Globus pallidus (tissue), 1 donor: ENCODE measurements at places on chromosomes 6 and 20.

- DNase-seq: no peak
Measured at GRCh38 chr6:156562636-156563035, 214.5 kb upstream of the ARID1B start.

DNA sequence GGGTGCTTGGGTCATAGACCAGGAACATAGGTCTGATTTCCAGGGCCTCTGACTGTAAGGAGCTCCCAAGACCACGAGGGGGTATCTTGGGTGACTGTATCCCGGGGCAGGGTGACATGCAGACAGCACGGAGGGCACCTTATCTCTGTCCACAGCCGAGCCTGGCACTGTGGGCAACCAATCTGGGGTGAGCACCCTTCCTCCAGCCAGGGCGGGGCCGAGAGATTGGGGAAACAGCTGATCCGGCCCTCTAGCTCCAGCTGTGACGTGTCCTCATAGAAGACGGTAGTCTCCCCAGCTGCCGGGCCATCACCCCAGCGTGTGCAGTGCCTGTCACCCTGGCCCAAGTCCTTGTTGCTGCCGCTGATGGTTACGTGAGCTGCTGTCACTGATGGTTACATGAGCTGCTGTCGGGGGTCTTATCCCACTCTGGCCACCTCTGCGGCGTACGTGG lies 139.6 kb upstream of the RNF24 start:
- no peak for DNase-seq

- DNase-seq: no peak
Measured at GRCh38 chr6:82086944-82087343, 160.6 kb downstream of the IBTK start.

DNA sequence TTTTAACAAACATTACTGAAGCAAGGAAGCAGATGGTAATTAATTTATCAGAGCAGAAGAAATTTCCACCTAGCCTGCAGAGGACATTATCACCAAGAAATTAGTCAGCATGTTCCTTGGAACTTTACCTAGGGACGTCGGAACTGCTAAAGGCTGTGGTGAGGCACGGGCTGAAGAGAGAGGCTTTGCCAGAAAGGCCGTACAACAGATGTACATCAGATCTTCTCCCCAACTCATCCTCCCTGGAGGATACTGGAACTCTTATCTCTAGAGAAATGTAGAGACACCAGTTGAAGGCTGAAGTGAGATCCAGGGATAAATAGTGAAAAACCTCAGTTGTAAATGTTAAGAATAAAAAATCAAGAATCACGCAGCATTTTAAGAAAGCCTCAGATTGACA lies 257.1 kb downstream of the SAMD5 start:
- no peak for DNase-seq

GRCh38 chr6:137415127-137415833 lies 78.9 kb downstream of the OLIG3 start:
- DNase-seq: peak; percentile 85

DNA sequence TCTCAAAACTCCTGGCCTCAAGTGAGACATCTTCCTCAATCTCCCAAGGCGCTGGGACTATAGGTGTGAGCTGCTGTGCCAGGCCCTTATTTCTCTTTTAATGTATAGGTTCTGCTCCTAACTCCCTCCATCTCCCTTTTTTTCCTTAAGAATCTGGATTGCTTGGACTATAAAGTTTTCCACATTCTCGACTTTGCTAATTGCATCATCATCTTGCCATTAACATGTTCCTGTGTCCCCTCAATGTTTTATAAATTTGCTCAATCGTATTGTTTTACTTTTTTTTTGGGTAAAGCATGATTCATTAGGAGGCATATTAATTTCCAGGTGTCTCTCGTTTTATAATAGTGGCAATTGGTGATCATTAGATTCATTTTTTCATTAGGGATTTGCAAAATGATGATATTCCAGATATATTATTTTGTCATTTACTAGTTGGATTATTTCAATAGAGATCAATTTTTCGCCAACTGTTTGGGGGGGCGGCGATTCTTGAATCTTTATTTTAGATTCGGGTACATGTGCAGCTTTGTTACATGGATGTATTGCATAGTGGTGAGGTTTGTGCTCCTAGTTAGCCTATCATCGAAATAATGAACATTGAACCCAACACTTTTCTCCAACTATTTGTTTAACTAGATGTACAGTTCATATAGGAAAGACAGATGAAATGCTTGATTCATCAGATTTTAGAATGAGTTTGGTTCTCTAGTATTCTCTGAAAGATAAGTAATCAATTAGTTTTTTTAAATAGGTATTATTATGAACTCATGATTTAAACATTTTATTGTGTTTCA lies 68.7 kb downstream of the CBFA2T2 start:
- no peak for DNase-seq

DNA sequence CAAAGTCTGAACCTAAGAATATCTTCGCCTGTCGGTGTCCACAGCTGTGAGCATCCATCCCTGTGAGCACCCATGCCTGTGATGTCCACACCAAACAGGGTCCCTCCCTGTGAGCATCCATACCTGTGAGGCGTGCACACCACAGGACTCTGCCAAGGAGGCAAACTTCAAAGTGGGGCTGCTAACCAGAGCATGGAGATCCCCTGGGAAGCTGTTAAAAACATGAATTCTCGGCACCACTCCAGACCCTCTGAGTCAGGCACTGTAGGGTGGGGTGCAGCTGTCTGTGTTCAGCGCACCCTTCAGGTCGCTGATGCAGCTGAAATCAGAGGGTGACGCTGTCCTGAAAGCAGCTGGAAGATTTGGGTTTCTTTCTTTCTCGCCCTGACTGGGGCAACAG lies 85.4 kb upstream of the NXT1 start:
- DNase-seq: no peak

GRCh38 chr6:78841111-78841510 lies 26.2 kb upstream of the IRAK1BP1 start:
- no peak for DNase-seq

- DNase-seq: no peak
Measured at GRCh38 chr6:147207837-147208754, 3.9 kb downstream of the STXBP5 start.

DNA sequence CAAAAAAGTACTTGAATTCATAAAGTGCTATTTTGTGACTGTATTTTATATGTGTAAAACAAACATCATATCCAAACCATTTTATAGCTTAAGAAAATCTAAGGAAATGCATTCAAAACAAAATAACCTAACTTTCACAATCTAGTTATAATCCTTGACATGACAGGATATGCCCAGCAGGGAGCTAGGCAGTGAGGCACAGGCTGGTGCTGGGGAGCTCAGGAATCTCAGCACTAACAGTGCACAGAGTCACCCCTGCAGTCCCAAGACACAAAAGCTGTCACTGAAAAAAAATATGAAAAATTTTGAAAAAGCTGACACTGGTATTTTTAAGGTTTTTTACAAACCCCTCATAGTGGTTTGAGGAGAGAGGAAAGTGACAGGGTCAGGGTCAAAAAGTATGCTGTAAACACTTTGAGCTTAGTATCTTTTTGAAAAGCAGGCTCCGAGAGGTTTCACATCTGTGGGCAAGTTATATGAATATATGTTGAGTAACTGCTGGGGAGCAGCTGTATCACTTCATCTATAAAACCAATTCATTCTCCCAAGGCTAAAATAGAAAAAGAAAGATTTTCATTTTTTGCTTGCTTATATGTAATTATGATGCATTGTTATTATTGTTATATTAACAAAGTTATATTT lies 24.1 kb downstream of the LGSN start:
- DNase-seq: no peak

GRCh38 chr6:79922018-79922417 lies 25.3 kb downstream of the ELOVL4 start:
- no peak for DNase-seq

- DNase-seq: no peak
Measured at GRCh38 chr6:25156123-25156522, 123.1 kb upstream of the CARMIL1 start.

GRCh38 chr20:46210672-46211330 lies 92.7 kb downstream of the CD40 start:
- no peak for DNase-seq

GRCh38 chr6:161417717-161418462 lies 144.0 kb upstream of the AGPAT4 start:
- DNase-seq: no peak

DNA sequence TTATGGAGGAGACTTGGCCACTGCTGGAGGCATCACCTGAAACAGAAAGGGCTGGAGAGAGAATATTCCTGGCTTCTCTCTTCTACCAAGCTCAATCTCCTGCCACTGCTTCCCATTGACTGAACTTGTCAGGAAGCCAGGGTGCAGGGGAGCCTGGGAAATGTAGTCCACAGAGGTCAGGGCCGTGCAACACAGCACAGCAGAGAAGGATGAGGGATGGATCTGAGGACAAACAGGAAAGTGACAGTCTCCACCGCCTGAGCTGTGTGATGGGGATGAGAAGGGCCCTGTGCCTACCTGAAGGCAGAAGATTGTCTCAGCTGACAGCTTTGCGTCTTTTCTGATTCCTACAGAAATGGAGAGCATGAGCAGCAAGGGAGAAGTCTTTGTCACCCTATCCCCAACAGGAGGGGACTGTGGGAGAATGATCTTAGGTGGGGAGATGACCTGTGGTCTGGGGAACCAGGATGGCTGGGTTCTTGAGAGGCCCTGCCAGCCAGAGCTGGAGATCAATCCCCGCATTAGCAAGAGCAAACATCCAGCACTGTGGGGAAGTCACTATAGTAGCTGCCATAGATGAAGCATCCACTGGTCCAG lies 114.2 kb downstream of the SNX5 start:
- peak; percentile 49 for DNase-seq

DNA sequence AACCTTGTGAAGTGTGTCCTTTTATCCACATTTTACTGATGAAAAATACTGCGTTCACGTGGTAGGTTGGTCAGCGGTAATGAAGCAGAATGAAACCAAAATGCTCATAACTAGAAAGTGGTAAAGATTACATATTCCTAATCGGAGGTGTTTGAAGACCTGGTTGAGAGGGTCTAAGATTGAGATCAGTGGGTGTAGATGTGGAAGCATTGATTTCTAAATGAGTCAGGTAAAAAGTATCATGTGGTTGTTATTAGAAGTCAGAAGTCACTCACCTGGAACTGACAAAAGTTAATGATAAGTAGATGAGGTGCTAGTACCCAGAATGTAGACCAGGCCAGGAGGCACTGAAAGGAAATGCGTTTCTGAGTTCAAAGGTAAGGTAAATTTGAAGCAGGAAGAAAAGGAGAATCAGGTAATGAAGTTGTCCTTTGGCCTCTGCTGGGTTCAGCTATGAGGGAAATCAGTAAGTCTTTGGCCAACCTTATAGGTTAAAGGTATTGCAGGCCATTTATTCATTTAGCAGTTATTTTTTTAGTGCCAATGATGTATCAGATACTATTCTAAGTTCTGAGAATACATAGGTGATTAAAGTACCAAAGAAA lies 31.2 kb downstream of the FAM83B start:
- no peak for DNase-seq

DNA sequence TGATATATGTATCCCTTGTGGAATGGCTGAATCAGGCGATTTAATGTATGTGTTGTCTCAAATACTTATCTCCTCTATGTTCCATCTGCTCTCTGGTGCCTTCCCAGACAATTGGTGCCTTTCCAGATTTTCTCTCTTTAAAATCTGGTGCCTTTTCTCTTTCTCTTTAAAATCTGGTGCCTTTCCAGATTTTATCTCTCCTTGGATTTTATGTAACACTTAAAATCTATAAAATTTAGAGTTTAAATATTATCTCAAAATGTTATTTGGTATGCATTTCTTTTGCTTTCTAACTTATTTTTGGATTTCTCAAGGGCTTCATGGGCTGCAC lies 116.3 kb downstream of the KIF13A start:
- DNase-seq: no peak

DNA sequence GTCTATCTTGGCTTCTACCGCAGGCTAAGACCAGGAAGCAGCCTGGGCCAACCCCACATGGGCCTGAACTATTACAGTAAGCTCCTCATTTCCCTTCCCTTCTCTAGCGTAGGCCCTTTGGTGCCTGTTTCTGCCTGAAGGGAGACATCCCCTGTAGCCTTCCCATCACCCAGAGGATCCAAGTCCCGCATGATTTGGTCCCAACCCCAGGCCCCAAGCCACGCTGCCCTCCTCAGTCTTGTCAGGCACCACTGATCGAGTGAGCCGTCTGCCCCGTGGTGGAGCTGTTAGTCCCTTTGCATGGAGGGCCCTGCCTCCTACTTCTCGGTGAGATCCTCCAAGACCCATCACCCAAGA lies 46.4 kb downstream of the EBF4 start:
- no peak for DNase-seq

- DNase-seq: no peak
Measured at GRCh38 chr6:167341665-167342655, 17.1 kb downstream of the TTLL2 start.

- DNase-seq: no peak
Measured at GRCh38 chr6:44270526-44271405, 516 bp downstream of the TMEM151B start.

- no peak for DNase-seq
Measured at GRCh38 chr20:20371083-20371482, 3.2 kb downstream of the INSM1 start.

DNA sequence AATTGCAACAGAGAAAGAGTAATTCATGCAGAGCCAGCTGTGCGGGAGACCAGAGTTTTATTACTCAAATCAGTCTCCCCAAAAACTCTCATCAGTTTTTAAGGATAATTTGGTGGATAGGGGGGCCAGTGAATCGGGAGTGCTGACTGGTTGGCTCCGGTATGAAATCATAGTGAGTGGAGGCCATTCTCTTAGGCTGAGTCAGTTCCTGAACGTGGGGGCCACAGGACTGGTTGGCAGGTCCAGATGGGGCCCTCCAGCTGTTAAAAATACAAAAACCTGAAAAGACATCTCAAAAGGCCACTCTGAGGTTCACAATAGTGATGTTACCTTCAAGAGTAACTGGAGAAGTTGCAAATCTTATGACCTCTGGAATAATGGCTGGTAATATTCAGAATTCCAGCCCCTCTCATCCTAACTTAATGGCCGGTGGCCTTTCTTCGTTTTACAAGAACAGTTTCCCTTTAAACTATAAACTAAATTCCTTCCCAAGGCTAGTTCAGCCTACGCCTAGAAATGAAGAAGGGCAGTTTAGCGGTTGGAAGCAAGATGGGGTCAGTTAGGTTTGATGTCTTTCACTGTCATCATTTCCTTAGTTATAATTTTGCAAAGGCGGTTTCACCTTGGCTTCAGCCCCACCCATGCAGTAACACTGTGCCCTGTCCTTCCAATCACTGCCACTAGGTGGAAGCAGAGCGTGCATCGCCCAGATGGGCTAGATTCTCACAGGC lies 6.8 kb upstream of the MICA start:
- peak; percentile 56 for DNase-seq

GRCh38 chr20:24785141-24786110 lies 163.6 kb upstream of the CST7 start:
- no peak for DNase-seq

DNA sequence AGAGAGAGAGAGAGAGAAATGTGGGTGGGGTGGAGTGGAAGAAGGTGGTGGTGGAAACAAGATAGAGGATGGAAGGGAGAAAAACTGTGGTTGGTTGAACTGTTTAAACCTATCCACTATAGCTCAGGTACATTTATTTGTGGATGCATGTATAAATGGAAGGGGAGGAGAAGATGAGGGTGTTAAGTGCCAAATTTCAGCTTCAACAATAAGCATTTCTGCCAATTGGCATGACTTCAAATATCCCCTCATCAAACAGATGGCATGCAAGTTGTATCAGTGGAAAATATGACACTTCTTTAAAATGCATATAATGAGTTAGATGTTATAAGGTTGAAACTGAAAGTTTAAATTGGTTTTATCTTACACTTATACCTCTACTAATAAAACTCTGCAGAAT lies 216.1 kb downstream of the LMBRD1 start:
- DNase-seq: no peak

- no peak for DNase-seq
Measured at GRCh38 chr20:478010-478948, 15.9 kb upstream of the TBC1D20 start.
